ENCODE measurements at places on chromosomes 2 and 18.

DNA sequence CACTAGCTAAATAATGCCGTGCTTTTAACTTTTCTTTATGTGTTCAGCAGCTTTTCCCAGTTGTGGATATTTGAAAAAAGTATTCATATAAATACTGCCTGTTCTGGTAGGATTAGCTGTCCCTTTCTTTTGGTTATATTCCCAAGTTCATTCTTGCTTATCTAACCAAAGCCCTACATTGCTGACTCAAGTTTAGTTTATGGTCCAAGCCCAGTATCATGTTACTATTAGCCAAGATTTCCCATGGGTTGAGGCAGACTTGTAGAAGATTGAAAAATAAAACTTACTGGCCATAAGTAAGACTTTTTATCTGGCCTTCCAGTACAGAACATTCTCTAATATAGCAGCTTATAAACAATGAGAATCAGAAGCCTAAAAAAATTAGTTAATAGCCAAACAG lies 49.7 kb upstream of the NFE2L2 start:
- DNase-seq, result no peak

- DNase-seq, result no peak
Measured at GRCh38 chr2:45328264-45328870, 282.7 kb downstream of the SRBD1 start.

- DNase-seq, result no peak
Measured at GRCh38 chr2:220695397-220696279, 876.5 kb downstream of the EPHA4 start.

- DNase-seq, result no peak
Measured at GRCh38 chr2:185208261-185208660, 530.3 kb upstream of the FSIP2 start.

DNA sequence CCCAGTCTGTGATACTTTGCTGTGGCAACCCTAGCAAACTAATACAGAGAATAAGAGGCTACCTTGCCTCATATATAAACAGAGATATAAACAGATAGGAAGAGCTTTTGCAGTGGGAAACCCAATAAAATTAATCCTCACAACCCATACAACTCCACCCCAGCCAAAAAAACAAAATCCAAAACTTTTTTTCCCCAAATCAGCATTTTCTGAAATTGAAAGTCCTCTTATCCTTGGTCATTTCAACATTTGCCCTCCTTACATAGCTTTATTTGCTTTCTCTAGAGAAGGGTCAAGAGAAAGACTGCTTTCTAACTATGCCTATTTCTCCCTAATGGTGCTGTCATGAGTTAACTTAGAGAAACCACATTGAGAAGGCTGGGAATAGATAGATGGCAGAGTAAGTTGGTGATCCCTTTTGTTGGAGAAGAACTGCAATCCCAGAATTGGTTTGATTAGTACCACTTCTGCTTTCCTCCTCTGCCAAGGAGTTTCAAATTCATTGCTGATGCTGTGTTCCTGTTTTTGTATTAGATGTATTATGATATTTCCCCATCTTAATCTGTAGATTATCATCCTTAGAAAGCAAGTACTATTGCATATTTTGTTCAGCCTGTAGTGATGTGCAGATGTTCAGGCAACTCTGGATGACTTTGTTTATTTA lies 76.5 kb upstream of the B3GNT2 start:
- DNase-seq, result no peak

DNA sequence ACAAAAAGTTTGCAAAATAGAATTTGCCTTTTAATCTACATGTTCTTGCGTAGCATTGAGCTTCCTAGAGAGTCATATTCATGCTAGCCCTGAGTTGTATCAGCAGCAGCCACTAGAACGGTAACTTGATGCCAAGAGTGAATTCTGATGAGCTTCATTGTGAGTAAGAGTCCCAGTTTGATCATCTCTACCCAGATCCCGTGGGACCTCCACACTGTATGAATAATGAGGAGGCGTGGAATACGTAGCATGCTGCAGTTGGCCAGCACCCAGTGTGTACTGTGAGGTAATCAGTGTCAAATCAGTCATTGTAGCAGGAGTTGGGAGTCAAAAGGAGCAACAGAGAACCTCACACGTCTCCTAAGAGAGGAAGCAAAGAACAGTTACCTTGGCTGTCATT lies 197.9 kb downstream of the NEDD4L start:
- DNase-seq, result no peak

GRCh38 chr18:22424565-22424963 lies 6.8 kb upstream of the CTAGE1 start:
- no peak for DNase-seq

DNA sequence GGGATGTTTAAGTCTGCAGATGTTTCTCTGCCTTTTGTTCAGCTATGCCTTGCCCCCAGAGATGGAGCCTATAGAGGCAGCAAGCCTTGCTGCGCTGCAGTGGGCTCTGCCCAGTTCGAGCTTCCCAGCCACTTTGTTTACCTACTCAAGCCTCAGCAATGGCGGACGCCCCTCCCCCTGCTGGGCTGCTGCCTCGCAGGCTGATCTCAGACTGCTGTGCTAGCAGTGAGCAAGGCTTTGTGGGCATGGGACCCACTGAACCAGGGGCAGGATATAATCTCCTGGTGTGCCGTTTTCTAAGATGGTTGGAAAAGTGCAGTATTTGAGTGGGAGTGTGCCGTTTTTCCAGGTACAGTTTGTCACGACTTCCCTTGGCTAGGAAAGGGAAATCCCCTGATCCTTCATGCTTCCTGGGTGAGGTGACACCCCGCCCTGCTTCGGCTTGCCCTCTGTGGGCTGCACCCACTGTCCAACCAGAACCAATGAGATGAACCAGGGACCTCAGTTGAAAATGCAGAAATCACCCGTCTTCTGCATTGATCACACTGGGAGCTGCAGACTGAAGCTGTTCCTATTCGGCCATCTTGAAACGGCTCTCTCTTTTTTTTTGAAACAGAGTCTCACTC lies 27.6 kb upstream of the ADAM23 start:
- DNase-seq, result no peak

DNA sequence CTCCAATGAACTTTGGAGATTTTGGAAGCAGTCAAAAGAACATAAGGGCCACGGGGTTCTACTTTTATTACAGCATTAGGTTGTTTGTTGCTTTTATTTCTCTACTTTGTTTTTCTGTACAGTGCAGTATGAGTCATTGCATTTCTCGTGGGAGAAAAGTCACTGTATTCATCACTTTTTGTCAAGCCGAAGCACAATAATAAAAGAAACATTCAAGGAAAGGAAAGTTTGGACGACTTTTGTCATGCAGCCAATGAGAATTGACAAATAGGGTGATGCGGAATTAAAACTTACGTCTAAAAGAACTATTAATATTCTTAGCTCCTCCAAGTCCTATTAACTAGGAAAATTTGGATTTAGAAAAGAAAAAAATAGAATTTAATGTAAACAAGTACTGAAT lies 209.9 kb downstream of the TMEM182 start:
- no peak for DNase-seq

- DNase-seq, result no peak
Measured at GRCh38 chr2:235458839-235459273, 35.0 kb upstream of the AGAP1 start.

DNA sequence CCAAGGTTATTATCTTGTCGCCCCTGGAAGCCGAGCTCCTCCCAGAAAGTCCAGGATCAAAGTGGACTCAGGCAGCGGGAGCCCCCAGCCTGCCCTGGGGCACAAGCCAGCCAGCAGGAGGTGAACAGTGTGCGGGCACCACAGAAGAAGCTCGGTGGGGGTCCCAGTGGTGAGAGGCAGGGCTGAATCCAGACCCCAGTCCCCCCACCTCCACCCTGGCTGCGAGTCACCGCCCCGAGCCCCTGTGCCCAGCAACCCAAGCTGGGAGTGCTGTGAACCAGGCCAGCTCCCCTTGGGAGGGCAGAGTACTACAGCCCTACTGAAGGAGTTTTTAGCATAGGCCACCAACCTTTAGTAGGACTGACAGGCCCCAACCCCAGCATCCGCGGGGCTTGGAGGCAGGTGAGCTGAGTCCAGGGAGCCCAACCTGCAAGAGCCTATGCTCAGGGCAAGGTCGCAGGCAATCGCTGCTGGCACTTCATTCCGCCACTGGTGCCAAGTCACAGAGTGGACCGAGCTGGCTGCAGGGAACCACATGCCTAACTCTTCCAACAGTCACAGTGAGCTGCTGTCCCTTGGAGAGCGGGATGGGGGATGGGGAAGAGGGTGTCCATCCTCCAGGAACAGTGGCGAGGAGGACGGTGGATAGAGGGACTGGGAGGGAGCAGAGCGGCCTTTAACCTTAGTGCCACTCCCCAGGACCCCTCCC lies 3.0 kb downstream of the PIEZO2 start:
- DNase-seq, result no peak

DNA sequence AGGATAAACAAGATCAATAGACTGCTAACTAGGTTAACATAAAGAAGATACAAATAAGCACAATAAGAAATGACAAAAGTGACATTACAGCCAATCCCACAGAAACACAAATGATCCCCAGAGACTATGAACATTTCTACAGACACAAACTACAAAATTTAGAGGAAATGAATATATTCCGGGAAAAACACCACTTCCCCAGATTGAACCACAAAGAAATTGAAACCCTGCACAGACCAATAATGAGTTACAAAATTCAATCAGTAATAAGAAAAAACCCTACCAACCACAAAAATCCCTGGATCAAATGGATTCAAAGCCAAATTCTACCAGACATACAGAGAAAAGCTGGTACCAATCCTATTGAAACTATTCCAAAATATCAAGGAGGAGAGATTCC lies 232.4 kb upstream of the RBMS1 start:
- DNase-seq, result no peak

DNA sequence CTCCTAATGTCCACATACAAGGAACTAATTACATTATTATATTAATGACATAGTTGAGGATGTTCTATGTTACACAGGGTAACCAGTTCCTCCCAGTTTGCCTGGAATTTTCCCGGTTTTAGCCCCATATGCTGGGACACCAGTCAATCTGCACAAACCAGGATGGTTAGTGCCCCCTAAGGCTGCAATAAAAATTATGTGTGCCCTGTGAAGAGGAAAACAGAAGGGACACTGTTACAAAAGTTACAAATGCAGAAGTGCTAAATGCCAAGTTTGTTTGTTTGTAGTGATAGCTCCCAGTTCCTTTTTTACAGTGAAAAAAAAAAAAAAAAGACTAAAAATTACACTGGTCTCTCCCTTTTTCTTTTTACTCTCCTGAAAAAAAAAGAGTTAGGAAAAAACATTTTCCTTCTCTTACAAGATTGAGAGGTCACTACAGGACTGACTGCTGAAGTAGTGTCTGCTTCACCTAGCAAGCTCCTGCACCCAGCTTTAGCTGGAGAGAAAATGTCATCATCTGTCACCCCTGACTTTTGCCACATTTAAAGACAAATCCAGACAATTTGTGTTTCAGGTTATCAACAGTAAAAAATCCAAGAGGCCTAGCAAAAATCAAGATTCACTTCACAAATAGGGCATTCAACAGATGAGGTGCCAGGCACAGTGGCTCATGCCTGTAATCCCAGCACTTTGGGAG lies 3.2 kb downstream of the ANKRD44 start:
- DNase-seq, result no peak

DNA sequence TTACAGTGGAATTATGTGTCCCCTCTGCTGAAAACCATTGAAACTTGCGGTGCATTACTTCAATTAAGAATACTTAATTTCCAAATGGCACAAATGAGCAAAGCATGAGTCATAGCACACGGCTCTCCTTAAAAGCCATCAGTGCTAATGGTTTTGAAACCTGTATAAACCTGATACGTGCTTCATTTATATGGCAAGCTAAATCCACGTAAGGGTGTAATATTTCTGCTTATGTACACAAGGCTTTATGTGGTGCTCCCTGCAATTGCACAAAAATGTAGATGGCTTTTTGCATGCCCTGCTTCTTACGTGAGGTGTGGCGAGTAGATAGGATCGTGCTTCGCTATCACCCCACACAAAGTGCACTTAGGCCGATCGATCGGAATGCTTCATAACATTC lies 840.9 kb downstream of the GALR1 start:
- no peak for DNase-seq

- DNase-seq, result no peak
Measured at GRCh38 chr2:157509744-157510143, 65.9 kb upstream of the CYTIP start.

DNA sequence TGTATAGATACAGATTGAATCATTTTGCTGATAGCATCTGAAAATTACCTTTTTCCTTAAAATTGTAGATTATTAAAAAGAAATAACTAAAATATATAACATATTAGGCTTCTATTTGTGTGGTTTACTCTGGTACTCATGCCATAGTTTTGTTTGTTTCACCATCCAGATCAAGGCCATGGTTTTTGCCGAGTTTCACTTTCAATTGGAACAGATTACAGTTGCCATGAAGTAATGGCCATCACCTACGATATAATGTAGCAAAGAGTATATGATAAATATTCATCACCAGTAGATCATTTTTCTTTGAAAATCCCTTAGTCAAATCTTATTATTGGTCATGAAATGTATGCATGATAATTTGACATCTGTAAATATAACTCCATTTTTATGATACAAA lies 11.9 kb upstream of the DNAH7 start:
- DNase-seq, result no peak

GRCh38 chr18:49359732-49360444 lies 100.6 kb downstream of the DYM start:
- DNase-seq, result no peak

GRCh38 chr2:27306573-27307286 lies 1.5 kb downstream of the UCN start:
- peak; percentile 6 for DNase-seq

- no peak for DNase-seq
Measured at GRCh38 chr2:168191955-168192785, 55.2 kb downstream of the STK39 start.

- no peak for DNase-seq
Measured at GRCh38 chr18:32435631-32436500, 34.8 kb downstream of the GAREM1 start.

DNA sequence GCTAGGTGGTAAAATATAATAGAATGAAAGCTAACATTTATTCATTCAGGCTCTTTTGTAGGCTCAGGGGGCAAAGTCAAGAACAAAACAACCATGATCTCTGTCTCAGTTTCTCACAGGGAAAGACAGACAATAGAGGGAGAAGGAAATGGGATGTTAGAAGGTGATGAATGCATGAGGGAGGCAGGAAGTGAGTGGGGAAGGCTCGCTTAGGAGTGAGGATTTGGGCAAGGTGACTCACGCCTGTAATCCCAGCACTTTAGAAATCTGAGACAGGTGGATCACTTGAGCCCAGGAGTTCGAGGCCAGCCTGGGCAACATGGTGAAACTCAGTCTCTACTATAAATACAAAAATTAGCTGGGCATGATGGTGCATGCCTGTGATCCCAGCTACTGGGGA lies 88.4 kb downstream of the CTIF start:
- DNase-seq, result no peak

GRCh38 chr2:16664052-16664731 lies 1.4 kb downstream of the CYRIA start:
- no peak for DNase-seq

Data from stimulated activated naive CD4-positive, alpha-beta T cell (primary cell).